ENCODE measurements at places on chromosomes 1 and 21.
A peak's percentile ranks its signal among the peaks of the same experiment; 100 is the strongest.

- DNase-seq = peak; percentile 86
Observed at GRCh38 chr21:45818904-45819285, 162.7 kb upstream of the COL6A1 start.

GRCh38 chr1:164473544-164473943 is 85.4 kb upstream of the PBX1 start:
- DNase-seq = no peak

DNA sequence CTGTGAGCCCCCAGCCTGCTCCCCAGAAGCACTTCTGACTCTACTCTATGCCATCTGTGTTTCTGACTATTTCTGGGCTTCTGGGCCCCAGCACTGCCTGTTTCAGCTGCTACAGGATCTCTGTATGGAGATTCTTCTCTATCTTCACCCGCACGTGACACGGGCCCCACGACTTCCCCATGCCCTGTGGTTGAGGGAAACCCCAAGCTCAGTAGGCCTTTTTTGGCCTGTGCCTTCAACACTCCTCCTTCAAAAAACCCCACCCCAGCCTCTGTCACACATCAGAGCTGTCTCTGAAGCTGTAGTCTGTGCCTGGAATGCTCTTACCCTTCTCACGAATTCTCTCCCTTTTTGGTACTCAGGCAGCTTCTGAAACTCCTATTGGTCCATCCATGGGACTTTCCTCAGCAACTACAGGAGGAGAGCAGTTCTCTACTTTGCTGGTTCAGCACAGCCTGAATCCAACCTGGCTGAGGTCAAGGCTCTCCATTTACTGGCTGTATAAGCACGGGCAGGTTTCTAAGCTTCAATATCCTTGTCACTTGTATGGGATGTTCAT is 2.0 kb upstream of the NID1 start:
- DNase-seq = no peak

GRCh38 chr1:94070865-94071264 is 50.1 kb downstream of the ABCA4 start:
- DNase-seq = no peak

- no peak for DNase-seq
Observed at GRCh38 chr1:195709821-195710220, 898.4 kb downstream of the KCNT2 start.

GRCh38 chr1:36350659-36351226 is 27.3 kb upstream of the EVA1B start:
- peak; percentile 95 for DNase-seq

- no peak for DNase-seq
Observed at GRCh38 chr1:107943694-107944093, 21.3 kb downstream of the VAV3 start.

- DNase-seq = no peak
Observed at GRCh38 chr1:89201106-89201794, 2.5 kb upstream of the GBP4 start.

- no peak for DNase-seq
Observed at GRCh38 chr1:16628361-16629111, 15.2 kb upstream of the NBPF1 start.

- no peak for DNase-seq
Observed at GRCh38 chr1:227255086-227255732, 63.1 kb downstream of the CDC42BPA start.

DNA sequence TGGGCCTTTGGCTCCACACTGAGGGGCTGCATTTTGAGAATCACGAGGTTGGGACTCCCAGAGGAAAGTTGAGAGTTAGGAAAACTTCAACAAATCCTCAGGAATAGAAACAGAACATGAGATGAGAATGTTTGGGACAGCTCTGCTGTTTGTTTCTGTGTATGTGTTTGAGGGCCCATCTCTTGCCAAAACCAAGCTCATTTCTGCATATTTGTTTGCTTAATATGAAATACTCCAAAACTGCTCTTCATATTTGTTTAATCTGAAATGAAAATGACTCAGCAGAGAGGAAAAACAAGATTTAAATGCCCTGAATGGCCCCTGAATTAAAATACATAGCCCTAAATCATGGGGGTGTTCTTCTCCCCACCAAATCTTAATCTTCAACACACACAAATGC is 78.1 kb downstream of the DDR2 start:
- no peak for DNase-seq

GRCh38 chr1:38093569-38094520 is 47.3 kb upstream of the POU3F1 start:
- DNase-seq = no peak

DNA sequence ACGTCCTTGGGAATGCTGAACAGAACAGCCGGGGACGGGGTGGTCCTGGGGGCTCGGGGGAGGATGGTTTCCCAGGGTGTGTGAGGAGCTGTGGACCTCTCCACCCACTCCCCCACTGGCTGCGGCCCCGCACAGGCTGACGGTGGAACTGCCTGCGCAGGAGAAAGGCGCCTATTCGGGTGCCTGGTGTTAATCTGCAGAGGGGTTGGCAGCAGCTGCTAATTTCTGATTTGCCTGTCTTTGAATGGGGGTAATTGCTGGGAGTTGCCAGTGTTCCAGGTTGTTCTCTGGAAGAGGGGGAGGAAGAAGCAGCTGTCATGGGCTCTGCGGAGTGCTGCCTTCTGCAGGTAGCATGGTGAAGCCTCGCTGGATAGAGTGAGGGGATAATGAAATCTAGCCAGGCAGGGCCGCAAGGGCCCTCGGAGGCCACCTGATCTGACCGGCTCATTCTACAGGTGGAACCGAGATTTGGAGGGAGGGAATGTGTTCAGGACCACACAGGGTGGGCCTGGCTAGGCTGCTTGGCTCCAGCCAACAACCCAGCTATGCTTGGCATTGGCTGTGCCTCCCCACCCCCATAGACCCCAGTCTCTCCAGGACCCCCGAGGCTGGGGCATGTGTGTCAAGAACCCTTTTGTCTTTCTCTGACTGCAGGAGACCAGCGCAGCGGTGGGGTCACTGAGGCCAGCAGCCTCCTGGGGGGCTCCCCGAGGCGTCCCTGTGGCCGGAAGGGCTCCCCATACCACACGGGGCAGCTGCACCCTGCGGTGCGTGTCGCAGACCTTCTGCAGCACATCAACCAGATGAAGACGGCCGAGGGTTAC is 67.1 kb downstream of the PTPRU start:
- no peak for DNase-seq

- peak; percentile 29 for DNase-seq
Observed at GRCh38 chr1:43348343-43348808, 10.4 kb upstream of the CDC20 start.

- DNase-seq = peak; percentile 86
Observed at GRCh38 chr1:15885701-15886610, 38.4 kb downstream of the SPEN start.

DNA sequence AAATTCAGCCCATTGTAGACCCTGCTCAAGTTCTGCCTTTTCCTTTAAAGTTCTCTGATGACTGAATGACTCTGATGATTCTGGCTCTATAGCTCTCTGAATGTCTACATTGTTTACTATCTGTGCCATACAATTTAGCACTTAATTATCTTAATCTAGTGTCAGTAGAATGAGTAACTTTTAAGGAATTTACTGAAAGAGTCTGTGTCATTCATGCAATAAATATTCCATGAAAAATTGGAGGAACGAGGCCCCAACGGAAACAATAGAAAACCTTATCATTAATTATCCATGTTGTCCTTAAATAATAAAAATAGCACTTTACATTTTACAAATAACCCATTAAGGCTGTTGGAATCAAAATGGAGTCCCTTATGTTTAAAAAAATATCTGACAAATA is 77.8 kb downstream of the SLC44A5 start:
- DNase-seq = no peak

DNA sequence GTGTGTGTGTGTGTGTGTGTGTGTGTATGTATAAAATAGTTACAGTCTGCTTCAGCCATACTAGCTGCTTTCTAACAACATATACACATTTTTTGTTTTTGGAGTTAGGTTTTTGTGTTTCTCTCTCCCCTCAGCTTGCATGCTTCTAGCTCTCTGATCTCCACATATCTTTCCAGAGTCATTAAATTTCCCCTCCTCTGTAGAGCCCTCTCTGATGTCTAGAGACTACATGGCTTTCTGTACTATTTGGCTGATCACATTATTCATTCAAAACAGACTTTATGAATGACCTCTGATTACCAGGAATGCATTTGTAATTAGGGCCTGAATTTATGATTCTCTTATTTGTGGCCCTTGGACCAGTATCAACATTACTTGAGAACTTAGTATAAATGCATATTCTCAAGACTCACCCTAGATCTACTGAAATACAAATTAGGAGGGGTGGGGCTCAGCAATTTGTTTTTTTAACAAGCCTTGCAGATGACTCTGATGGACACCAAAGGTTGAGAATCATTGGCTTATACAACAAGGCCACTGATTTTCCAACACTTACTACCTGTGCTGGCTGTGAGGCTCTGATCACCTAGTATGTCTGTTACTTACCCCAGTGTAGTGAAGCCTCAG is 104.5 kb downstream of the PTBP2 start:
- DNase-seq = no peak
